Esophagus squamous epithelium (tissue), 5 donors: ENCODE measurements at places on chromosomes 3 and 15. TPM values are rescaled to one million over a fixed set of nuclear protein-coding genes. Genes with fewer than 3 reads are reported as not detected.

Gene TRIM42
- not detected for total RNA-seq

DNA sequence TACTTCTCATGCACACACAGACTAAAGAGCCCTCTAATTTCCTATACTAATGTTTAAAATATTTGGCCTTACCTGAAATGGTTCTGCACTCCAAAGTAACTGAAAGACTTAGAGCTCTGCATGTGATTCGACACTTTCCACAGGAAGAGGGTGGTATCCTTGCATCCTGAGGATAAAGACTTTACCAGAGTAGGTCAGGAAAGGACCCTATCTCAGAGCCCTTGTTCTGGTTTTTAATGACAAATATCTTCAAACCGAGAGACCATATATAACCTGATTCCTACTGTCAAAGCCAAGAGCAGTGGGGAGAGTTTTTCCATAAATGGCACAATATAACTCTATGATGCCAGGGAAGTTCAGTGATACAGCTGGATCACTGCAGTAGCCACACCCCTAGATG, at the start of gene GP5:
Gene GP5 (minus strand): TSS at position 101 of the 400 bp plus-strand sequence. CDS start 984 bp downstream, outside the sequence.
- no peak for DNase-seq

DNA sequence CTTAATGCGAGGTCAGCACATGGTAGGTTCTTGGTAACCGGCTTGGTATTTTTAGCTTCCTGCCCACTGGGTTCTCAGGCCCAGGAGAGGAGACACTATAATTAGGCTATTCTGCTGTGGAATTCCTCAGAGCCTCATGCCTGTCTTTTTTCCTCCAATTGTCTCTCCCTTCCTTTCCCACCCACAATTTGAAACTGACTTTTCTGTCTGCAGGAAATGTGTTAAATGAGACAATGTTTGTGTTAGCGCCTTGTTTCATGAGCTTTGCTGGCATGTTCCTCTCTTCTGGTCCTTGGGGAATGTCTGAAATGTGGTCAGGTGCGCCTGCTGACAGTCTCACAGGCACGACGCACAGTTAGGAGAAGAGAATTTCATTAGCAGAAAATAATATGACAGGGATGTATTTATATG, 223.6 kb upstream of the CTNNB1 start:
- no peak for DNase-seq

DNA sequence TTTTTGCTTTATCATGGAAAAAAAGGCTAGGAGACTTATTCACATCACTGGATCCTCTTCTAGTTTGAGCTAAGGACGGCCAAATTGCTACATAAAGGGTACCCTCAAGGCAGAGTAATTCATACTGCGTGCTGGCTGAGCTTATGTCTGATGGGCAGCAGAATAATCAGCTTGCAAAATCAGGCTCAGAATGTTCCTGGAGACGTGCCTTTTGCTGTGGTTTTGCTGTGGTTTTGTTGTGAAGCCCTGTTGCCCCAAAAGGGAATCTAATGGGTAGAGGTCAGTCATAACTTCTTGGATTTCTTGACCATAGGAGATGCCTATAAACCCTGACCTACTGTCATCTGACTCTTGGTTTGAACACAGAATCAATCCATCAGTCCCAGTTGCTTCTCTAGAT, 189.9 kb downstream of the SOX2 start:
- DNase-seq = no peak

DNA sequence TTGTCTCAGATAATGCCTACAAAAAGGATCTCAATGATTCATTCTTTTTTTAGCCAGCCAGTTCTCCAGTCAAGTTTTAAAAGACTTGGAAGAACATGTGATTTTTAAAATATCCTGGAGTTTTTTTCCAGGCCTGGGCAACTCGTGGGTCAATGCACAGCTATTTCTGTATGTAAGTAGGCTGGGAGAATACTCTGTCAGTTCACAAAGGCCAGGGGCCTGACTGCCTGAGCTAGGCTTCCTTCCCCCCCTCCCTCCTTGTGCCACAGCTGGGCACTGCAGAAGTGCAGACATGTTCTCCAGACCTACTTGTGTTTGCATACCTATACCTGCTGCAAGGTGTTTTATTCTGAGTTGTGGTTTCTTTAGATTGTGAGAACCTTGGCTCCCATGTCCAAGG, 43.7 kb downstream of the CTDSPL start:
- no peak for DNase-seq

Gene INSYN1
- 0.38 TPM for total RNA-seq

- no peak for DNase-seq
These were observed 618.8 kb upstream of the GRM7 start for GRCh38 chr3:6242104-6242503.
